T-helper 17 cell (primary cell): ENCODE measurements at places on chromosomes 6 and 20.

GRCh38 chr6:130262008-130262407 lies 39.3 kb upstream of the SAMD3 start:
- no peaks in the 10 kb centered on the region for H3K27me3 ChIP-seq
- H3K4me1 ChIP-seq = peaks cover 20% of the 10 kb centered on the region
- H3K36me3 ChIP-seq = no peaks in the 10 kb centered on the region
- H3K4me3 ChIP-seq = peak overlapping the region; percentile 31

GRCh38 chr20:59400708-59401107 lies 100.3 kb downstream of the EDN3 start:
- no peak for DNase-seq
- H3K4me3 ChIP-seq = no peak overlapping the region
- H3K36me3 ChIP-seq = no peaks in the 10 kb centered on the region
- H3K27me3 ChIP-seq = peaks cover 17% of the 10 kb centered on the region

- no peaks in the 10 kb centered on the region for H3K27me3 ChIP-seq
- peaks cover 4% of the 10 kb centered on the region for H3K4me1 ChIP-seq
- no peaks in the 10 kb centered on the region for H3K36me3 ChIP-seq
- DNase-seq = no peak
- no peak overlapping the region for H3K27ac ChIP-seq
- H3K4me3 ChIP-seq = no peak overlapping the region
Measured at GRCh38 chr20:12925863-12926793, 82.6 kb upstream of the SPTLC3 start.

- H3K27ac ChIP-seq = no peak overlapping the region
- H3K36me3 ChIP-seq = no peaks in the 10 kb centered on the region
- H3K27me3 ChIP-seq = no peaks in the 10 kb centered on the region
- DNase-seq = no peak
Measured at GRCh38 chr6:101351173-101351572, 42.3 kb upstream of the GRIK2 start.

DNA sequence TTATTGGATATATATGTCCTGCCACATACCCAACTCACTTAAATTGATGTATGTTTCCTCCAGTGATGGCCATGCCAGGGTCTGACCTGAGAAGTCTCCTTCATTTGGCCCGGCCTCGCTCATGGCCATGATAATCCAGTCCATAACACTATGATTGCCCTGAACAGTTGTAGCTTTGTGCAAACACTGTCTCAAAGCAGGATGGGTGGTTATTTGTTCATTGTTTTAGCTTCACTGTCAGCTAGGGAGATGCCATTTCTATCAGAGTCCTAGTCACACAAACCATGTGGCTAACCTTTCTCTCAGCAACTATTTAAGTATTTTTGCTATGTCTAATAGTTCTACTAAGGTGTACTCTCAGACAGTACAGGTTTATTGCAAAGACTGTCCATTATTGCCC lies 47.6 kb upstream of the ZNF337 start:
- H3K27ac ChIP-seq = no peak overlapping the region
- H3K36me3 ChIP-seq = no peaks in the 10 kb centered on the region
- no peak for DNase-seq
- no peaks in the 10 kb centered on the region for H3K27me3 ChIP-seq
- H3K4me3 ChIP-seq = no peak overlapping the region

DNA sequence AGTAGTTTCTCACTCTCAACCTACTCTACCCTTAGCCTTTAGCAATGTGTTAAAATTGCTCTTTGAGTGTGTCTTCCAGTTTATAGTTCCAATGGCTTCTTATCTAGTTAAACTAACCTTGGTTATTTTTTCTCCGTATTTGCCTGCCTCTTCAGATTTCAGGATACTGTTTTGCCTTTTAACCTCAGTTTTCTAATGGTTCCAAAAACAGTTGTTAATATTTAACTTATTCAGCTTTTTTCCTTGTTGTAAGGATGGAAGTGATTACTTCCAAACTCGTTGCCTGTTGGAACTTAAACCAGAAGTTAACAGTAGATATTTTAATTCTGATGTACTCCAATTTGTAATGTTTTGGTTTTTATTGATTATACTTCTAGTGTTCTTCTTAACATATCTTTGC lies 1574.9 kb downstream of the HACE1 start:
- no peak overlapping the region for H3K4me3 ChIP-seq
- no peaks in the 10 kb centered on the region for H3K4me1 ChIP-seq
- no peak for DNase-seq
- no peaks in the 10 kb centered on the region for H3K36me3 ChIP-seq
- H3K27me3 ChIP-seq = no peaks in the 10 kb centered on the region
- H3K27ac ChIP-seq = no peak overlapping the region

- H3K36me3 ChIP-seq = peaks cover 2% of the 10 kb centered on the region
- H3K4me3 ChIP-seq = peak within 1 kb of the TSS; percentile 96
- no peaks in the 10 kb centered on the region for H3K27me3 ChIP-seq
- H3K4me1 ChIP-seq = peaks cover 30% of the 10 kb centered on the region
- DNase-seq = peak; percentile 75
Measured at GRCh38 chr6:98947411-98948292, at the start of gene FBXL4. TSS of gene FBXL4 (minus strand) at chr6:98947946. CDS start at chr6:98926988, 20,958 bp downstream.

GRCh38 chr6:3635482-3635881 lies 116.0 kb downstream of the PXDC1 start:
- H3K4me3 ChIP-seq = no peak overlapping the region
- peaks cover 58% of the 10 kb centered on the region for H3K27me3 ChIP-seq
- H3K36me3 ChIP-seq = no peaks in the 10 kb centered on the region
- peaks cover 4% of the 10 kb centered on the region for H3K4me1 ChIP-seq
- no peak overlapping the region for H3K27ac ChIP-seq

DNA sequence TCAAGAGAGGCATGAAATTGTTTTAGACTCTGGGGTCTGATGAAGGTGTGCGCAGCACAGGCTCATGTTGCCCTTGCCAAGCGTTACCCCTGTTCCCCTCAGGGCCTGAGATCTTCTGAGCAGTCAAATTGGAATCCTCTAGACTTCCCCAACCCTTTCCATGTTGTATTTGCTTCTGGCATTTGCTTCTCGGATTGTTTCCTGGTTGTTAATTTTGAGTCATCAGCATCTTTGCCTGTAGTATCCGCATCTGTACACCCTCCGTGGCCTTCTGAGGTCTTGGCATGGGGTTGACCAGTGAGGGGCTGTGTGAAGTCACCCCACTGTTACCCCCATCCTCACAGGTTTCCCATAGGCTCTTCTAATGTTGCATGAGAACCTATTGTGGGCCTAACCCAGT lies 40.9 kb downstream of the SLC24A3 start:
- no peak overlapping the region for H3K4me3 ChIP-seq
- H3K36me3 ChIP-seq = no peaks in the 10 kb centered on the region
- H3K27ac ChIP-seq = no peak overlapping the region
- DNase-seq = no peak

GRCh38 chr20:32456869-32457478 lies 98.8 kb downstream of the ASXL1 start:
- DNase-seq = no peak
- peaks cover 9% of the 10 kb centered on the region for H3K4me1 ChIP-seq
- no peaks in the 10 kb centered on the region for H3K27me3 ChIP-seq
- H3K36me3 ChIP-seq = peaks cover 2% of the 10 kb centered on the region
- H3K4me3 ChIP-seq = no peak overlapping the region
- H3K27ac ChIP-seq = no peak overlapping the region

DNA sequence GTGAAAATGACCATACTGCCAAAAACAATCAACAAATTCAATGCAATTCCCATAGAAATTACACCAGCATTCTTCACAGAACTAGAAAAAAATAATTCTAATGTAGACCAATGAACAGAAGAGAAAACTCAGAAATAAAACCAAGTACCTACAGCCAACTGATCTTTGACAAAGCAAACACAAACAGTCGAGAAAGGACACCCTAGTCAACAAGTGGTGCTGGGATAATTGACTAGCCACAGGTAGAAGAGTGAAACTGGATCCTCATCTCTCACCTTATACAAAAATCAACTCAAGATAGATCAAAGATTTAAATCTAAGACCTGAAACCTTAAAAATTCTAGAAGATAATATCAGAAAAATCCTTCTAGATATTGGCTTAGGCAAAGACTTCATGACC lies 44.5 kb upstream of the ZNF133 start:
- no peak for DNase-seq
- H3K27me3 ChIP-seq = peaks cover 52% of the 10 kb centered on the region
- no peak overlapping the region for H3K27ac ChIP-seq
- no peaks in the 10 kb centered on the region for H3K4me1 ChIP-seq
- H3K4me3 ChIP-seq = no peak overlapping the region

GRCh38 chr20:953742-954141 lies 37.6 kb upstream of the ANGPT4 start:
- H3K27ac ChIP-seq = no peak overlapping the region
- H3K4me3 ChIP-seq = no peak overlapping the region
- H3K27me3 ChIP-seq = peaks cover 77% of the 10 kb centered on the region
- H3K4me1 ChIP-seq = peaks cover 2% of the 10 kb centered on the region
- no peaks in the 10 kb centered on the region for H3K36me3 ChIP-seq

- DNase-seq = no peak
- H3K4me3 ChIP-seq = no peak overlapping the region
- H3K27me3 ChIP-seq = no peaks in the 10 kb centered on the region
- H3K36me3 ChIP-seq = no peaks in the 10 kb centered on the region
Measured at GRCh38 chr6:149711711-149712110, 6.2 kb downstream of the LATS1 start.

- no peak for DNase-seq
- H3K27ac ChIP-seq = no peak overlapping the region
- no peak overlapping the region for H3K4me3 ChIP-seq
- H3K4me1 ChIP-seq = peaks cover 2% of the 10 kb centered on the region
- peaks cover 23% of the 10 kb centered on the region for H3K27me3 ChIP-seq
Measured at GRCh38 chr20:20895537-20895936, 183.1 kb upstream of the RALGAPA2 start.

DNA sequence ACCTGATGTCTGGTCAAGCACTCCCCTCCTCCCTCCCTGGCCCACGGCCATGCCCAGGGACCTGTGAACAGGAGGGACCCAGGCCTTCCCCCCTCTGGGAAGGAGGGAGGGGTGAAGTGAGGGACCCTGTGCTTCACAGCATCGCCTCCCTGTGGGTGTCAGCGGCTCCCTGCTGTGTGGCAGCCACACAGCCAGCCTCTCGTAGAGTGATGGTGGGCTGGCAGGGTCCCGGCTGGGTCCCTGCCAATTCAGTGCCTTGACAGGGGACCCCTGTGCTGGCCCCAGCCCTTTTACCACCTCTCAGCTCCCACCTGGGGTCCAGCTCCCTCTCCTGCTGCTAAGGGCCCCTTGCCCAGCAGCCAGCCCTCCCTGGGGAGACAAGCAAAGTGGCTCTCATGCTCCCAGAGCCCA lies 31.3 kb upstream of the GRM4 start:
- no peaks in the 10 kb centered on the region for H3K27me3 ChIP-seq
- H3K4me3 ChIP-seq = peak overlapping the region; percentile 25
- peaks cover 7% of the 10 kb centered on the region for H3K4me1 ChIP-seq
- no peak for DNase-seq
- no peak overlapping the region for H3K27ac ChIP-seq
- H3K36me3 ChIP-seq = no peaks in the 10 kb centered on the region

- H3K4me1 ChIP-seq = peaks cover 40% of the 10 kb centered on the region
- no peaks in the 10 kb centered on the region for H3K36me3 ChIP-seq
- no peak for DNase-seq
Measured at GRCh38 chr6:158283304-158283980, 28.8 kb upstream of the TULP4 start.

- no peak overlapping the region for H3K27ac ChIP-seq
- H3K36me3 ChIP-seq = no peaks in the 10 kb centered on the region
- no peak for DNase-seq
- H3K4me1 ChIP-seq = no peaks in the 10 kb centered on the region
Measured at GRCh38 chr20:58470336-58471192, 44.6 kb downstream of the APCDD1L start.

DNA sequence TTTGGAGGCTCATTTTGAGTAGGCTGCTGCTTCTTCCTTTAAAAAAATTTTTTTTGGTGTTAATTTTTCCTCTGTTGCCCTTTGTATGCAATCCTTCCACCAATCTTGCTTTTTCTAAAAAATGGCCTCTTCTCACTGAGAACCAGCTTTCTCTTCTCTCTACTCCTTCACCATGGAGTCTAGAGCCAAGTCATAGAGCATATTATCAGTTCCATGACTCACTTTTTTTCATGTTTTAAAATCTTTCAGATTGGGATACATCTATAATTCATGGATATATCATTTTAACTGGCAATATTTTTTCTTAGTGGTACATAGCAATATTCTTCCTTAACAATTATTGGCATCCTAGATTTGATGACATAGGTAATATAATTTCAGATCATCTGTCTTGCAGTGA lies 62.7 kb downstream of the SLX4IP start:
- peaks cover 30% of the 10 kb centered on the region for H3K4me1 ChIP-seq
- no peak overlapping the region for H3K4me3 ChIP-seq
- H3K36me3 ChIP-seq = peaks cover 2% of the 10 kb centered on the region
- H3K27me3 ChIP-seq = no peaks in the 10 kb centered on the region
- no peak overlapping the region for H3K27ac ChIP-seq

- peaks cover 25% of the 10 kb centered on the region for H3K27me3 ChIP-seq
- peaks cover 30% of the 10 kb centered on the region for H3K4me1 ChIP-seq
- no peak for DNase-seq
- H3K36me3 ChIP-seq = no peaks in the 10 kb centered on the region
- no peak overlapping the region for H3K27ac ChIP-seq
Measured at GRCh38 chr6:116446399-116446798, 14.8 kb upstream of the CALHM6 start.

DNA sequence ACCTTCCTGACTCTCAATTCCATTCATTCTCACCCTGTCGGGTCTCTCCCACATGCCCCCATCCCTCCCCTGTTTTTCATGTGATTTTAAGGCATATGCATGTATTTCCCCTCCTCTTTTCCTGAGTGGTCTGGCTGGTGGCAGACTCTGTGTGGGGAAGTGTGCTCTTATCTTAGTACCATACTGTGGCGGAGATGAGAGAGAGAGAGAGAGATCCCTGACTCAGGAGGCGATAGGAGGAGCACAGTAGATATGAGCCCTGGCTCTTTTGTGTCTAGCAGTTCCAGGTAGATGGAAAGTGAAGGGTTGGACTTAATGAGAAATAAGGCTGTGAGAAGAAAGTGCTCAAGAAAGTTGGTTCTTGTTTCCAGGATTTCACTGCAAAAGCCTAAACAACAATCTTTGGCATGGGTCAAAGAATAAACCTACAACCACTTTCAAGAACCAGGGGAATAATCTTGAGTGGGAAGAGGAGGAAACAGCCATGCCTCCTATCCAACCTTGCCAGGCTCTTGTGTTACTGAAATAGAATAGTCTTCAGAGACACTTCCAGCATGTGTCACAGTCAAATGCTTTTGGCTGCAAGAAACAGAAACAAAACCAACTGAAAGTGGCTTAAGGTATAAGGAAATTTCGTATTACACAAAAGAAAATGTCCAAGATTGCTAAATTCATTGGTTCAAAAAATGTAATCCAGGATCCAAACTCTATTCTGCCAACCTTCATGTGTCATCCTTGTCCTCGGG lies 123.8 kb upstream of the MYLIP start:
- H3K4me3 ChIP-seq = no peak overlapping the region
- H3K27me3 ChIP-seq = peaks cover 6% of the 10 kb centered on the region
- no peaks in the 10 kb centered on the region for H3K36me3 ChIP-seq
- no peak for DNase-seq
- no peak overlapping the region for H3K27ac ChIP-seq
- H3K4me1 ChIP-seq = no peaks in the 10 kb centered on the region

DNA sequence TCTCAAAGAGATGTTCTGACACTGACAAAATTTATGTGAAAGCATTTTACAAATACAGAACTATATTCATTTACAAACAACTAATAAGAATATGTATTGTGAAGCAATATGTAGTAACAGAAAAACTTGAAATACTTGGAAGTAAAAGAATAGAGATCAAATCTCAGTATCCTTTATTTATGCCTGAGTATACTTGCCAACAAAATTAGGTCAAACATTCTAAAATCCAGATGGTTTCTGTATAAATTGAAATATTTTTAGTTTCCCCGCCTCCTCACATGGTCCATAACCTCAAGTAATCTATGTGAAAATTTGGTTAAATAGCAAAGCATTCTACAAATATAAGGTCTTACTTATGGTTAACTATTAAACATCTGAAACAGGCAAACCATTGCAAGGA lies 545.4 kb downstream of the EYS start:
- H3K4me1 ChIP-seq = no peaks in the 10 kb centered on the region
- no peaks in the 10 kb centered on the region for H3K36me3 ChIP-seq
- H3K27ac ChIP-seq = no peak overlapping the region
- no peak for DNase-seq
- no peaks in the 10 kb centered on the region for H3K27me3 ChIP-seq
- no peak overlapping the region for H3K4me3 ChIP-seq
